ENCODE measurements at places on chromosomes 12 and 14. TPM values are rescaled to one million over a fixed set of nuclear protein-coding genes. Genes with fewer than 3 reads are reported as not detected.
A peak's percentile ranks its signal among the peaks of the same experiment; 100 is the strongest.

Gene TECPR2
- polyA plus RNA-seq: 15.1 TPM

- peak; percentile 69 for DNase-seq
Observed at GRCh38 chr12:65121049-65121955, at the start of gene WIF1. Gene WIF1, minus strand, starts transcription at chr12:65121305. Its CDS starts 114 bp downstream, at chr12:65121191.

GRCh38 chr14:25303934-25304333, 254.0 kb upstream of the STXBP6 start:
- no peak for DNase-seq

DNA sequence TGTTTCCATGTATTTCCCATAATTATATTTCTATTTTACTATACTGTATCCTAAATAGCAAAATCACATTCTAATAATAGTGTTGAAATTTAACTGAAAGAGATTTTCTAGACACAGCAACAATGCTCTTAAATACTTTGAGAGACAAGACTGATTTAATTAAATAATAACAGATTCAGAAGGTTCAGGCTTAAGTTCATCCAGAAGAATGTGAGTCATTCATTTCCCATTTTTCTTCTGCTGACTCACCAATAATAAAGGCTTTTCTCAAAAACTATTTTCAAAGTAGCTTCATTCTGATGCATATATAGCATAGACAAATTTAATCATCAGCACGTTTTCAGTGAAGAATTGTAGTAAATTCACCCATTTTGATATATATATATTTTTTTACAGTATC, 481.4 kb downstream of the MDGA2 start:
- no peak for DNase-seq

GRCh38 chr14:50943943-50944646, at the start of gene PYGL:
Gene PYGL, minus strand, starts transcription at chr14:50944483. Its CDS starts 80 bp downstream, at chr14:50944403.
- peak; percentile 87 for DNase-seq

GRCh38 chr14:71301611-71302010, 394.4 kb downstream of the PCNX1 start:
- DNase-seq: no peak

DNA sequence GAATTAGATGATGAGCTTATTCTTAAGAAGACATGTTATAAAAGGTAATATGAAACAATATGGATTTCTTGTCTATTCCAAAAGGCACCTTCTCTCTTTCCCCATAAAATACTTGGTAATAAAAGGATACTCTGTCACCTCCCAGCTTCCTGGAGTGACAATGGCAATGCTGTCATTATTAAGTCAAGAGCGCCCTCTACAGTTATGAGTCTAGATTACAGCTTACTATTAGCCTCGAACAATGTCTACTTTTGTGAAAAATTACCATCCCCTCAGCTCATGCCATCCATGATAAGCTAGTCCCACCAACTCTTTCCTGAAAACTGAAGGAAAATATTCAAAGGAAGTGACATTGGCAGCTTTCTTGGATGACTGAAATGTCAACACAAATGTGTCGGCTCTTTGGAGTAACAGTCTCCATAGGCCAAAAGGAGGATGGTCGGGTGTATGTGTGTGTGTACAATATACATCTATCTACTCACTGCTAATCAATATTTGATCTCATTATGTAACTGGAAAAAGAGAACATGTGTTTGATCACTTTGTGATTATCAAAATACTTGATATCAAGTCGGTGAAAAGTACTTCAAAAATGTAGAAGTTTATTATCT, 48.7 kb upstream of the CDKN3 start:
- DNase-seq: no peak

GRCh38 chr14:39320318-39320717, 86.6 kb downstream of the MIA2 start:
- no peak for DNase-seq

Gene GDF3
- not detected for polyA plus RNA-seq

GRCh38 chr14:27077214-27077613, 479.4 kb upstream of the NOVA1 start:
- no peak for DNase-seq
